ENCODE measurements at places on chromosomes 13 and 19.

- no peak for DNase-seq
These were observed 2.3 kb upstream of the EIF3G start for GRCh38 chr19:10122045-10122444.

DNA sequence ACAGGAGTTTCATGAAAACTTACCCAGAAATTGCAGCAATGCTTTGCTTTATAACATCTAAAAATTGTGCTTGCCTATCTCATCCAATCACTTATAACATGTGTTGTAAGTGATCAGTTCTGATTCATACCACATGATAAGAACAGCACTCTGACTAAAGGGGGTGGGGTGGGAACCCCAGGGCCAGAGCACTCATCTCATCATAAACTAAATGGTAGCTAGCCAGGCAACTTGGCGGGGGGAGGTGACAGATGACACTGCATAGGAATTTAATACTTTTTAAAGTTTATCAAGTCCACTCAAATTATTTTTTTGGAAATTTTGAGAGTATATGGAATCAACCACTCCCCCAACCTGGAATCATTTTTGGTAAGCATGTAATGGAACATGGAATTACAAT lies 42.1 kb downstream of the FOXO1 start:
- DNase-seq, result no peak

DNA sequence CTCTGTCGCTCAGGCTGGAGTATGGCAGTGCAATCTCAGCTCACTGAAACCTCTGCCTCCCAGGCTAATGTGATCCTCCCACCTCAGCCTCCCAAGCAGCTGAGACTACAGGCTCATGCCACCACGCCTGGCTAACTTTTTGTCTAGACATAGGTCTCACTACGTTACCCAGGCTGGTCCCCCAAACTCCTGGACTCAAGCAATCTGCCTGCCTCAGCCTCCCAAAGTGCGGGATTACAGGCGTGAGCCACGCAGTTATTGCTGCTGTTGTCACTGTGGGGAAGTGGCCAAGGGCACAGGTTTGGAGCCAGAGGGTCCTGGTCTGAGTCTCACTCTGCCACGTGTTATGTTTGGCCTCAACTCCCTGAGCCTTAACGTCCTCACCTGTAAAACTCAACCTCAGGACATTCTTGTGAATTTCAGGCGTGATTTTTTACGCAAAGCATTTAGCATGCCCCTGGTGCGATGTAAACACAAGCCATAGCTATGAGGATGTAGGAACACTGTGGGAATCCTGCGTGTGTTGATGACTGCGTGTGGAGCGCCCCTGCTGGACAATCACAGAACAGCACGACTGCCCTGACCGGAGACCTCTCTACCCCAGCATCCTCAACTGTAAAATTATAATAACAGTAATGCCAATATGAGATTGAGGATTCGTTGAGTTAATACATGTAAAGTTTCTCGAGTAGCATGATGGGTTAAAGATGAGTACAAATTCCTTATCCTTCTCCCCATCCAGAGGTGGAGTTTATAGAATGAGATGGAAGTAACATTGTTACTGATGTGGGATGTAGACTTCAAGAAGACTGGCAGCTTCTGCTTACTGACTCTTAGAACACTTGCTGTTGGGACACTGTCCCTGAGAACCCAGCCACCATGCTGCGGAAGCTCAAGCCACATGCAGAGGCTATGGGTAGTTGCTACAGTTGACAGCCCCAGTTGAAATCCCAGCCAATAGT lies 41.8 kb upstream of the PNMA8B start:
- DNase-seq, result no peak

GRCh38 chr13:105625691-105626090 lies 909.8 kb downstream of the EFNB2 start:
- no peak for DNase-seq

DNA sequence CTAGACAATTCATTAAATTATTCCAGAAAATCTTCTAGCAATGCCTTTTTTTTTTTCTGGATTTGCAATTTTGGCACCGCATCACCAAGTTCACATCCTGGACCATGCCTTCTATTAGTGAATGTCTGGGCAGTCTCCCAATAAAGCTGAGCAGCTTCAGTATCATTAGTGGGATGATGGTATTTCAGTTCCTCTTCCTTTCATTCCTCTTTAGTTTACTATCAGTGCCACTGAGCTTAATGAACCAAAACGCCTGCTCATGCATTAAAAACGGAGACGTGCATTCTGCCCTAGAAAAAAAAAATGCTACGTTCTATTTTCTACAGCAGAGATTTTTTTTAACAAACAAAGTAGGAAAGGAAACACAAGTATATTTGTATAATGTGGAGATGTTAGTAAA lies 343.0 kb downstream of the PCDH9 start:
- no peak for DNase-seq

DNA sequence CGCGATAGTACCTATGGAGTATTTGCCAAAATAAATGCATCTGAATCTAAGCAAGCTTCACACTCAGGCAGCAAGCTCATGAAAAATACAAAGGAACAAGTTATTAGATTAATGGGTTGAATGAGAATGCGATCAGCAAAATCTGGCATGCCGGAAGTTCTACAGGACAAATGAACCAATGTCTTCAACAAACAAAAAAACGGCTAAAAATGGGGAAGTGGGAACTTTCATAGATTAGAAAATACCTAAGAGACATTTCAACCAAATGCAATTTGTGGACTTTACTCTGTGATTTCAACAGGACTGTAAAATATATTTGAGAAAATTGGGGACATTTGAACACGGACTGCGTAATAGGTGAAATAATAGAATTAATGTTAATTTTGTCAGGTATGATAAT lies 22.4 kb upstream of the RNASEH2B start:
- no peak for DNase-seq

- DNase-seq, result peak; percentile 12
These were observed 367.4 kb downstream of the SPRY2 start for GRCh38 chr13:79973533-79973963.

DNA sequence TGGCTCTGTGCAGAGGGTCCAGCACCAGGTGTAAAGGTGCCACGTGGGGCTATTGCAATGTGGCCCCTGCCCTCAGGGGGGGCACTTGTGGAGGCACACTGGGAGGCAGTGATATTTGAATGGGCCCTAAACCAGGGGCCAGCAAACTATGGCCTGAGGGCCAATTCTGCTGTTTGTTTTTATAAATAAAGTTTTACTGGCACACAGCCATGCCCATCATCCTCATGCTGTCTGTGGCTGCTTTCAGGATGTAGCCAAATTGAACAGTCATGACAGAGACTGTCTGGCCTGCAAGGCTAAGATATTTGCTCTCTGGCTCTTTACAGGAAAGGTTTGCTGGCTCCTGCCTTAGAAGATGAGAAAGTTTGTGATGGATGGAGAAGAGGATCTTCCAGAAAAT lies 33.9 kb upstream of the RANBP3 start:
- DNase-seq, result no peak

- no peak for DNase-seq
These were observed 61.8 kb downstream of the PCDH9 start for GRCh38 chr13:67168384-67168783.

DNA sequence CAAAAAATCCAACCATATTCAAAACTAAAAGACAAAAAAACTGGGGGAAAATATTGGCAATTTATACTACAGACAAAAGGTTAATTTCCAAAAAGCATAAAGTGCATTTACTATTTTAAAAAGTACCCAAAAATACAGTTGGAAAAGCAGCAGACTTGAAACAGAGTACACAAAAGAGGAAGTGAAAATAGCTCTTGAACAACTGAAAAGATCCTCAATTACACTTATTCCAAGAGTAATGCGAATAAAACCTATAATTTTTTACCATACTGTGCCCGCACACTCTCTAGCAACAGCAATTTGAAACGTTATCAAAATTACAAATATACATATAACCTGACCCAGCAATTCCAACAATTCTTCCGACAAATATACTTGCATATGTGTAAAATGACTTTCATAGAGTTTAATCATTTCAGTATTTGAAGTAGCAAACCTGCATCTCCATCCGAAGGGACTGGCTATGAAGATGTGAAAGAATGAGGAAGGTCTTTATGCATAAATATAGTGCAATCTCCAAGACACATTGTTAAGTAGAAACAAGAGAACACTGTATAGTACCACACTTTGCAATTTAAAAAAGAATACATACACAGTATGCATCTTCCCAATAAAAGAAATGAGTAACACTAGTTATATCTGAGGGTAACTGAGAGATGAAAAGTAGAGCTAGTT lies 25.4 kb downstream of the ALG5 start:
- DNase-seq, result peak; percentile 18

DNA sequence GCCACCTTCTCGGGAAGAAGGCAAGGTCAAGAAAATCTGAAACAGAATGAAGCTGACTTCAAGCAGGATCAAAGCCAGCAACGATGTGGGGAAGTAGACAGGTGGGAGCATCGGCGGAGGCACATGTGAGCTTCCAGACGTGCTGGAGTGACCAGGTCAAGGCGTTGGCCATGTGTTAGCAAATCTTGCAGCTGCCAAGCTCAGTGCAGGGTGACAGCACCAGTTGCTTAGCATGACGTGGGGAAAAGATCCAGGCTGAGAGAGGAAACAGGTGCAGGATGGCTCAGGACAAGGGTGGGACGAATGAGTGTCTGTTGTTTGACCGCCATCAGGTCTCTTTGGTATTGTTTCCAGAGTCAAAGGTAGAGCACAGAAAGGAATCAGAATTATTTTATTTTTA lies 92.3 kb downstream of the TNFSF13B start:
- no peak for DNase-seq

DNA sequence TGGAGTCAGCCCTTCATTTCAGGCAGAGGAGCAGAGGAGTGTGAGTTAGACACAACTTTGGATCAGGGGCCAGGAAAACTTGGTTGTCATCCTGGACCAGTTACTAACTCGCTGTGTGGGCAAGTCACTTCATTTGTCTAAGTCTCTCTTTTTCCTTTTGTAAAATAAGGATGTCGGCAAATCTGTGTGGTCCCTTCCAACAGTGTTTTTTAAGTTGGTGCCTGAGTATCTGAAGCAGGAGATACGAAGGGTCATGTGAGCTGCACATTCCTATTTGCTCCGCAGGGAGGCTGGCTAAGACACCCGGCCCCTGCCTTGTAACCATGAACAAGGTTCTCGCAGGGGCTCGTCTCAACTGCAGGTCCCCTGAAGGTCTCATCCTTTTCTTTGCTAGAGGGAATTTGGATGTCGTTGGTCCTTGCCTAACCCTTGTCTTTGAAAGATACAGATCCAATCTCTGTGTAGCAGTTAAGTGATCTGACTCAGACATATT lies 64.3 kb downstream of the LRCH1 start:
- DNase-seq, result no peak

DNA sequence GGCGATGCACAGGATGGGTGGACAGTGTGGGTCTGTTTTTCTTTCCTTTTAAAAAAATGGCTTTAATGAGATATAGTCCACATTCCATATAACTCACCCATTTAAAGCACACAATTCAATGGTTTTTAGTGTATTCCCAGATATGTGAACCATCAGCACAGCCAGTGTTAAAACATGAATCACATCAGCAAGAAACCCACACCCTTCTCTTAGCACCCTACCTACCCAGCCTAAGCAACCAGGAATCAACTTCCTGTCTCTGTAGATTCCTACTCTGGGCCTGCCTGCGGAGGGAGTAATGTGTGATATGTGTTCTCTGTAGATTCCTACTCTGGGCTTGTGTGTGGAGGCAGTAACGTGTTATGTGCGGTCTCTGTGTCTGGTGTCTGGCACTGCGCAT lies 11.9 kb downstream of the TMEM255B start:
- no peak for DNase-seq

GRCh38 chr19:2806736-2807378 lies 12.8 kb upstream of the ZNF554 start:
- DNase-seq, result no peak

DNA sequence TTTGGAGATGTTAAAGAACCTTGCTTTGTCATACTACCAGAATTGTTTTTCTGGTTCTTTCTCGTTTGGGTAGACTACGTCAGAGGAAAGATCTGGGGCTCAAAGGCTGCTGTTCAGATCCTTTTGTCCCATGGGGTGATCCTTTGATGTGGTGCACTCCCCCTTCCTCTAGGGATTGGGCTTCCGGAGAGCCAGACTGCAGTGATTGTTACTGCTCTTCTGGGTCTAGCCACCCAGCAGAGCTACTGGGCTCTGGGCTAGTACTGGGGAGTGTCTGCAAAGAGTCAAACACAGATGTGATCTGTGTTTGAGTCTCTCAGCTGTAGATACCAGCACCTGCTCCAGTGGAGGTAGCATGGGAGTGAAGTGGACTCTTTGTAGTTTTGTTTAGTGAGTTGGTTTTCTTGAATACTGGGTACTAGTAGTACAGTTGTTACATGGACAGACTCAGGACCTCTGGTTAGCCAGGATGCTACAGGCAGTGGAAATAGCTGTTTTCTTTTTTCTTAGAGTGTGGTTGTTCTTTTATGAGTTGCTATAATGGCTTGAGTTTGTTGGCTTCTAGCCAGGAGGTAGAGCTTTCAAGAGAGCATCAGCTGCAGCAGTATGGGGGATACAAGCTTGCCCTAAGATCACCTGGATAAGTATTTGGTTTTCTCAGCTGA lies 34.4 kb downstream of the DNAJC15 start:
- DNase-seq, result no peak

DNA sequence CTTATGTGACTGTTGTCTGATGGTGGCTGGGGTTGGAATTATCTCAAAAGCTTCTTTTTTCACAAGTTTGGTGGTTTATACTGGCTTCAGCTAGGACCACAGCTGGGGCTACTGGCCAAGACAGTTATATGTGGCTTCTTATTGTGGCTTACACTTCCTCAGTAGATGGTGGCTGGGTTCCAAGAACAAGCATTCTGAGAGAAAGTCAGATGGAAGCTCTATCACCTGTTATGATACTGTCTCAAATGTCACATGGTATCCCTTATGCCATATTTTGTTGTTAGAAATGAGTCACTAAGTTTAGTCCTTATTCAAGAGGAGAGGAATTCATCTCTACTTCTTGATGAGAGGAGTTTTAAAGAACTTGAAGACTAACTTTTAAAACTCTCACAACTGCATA lies 41.6 kb downstream of the NDFIP2 start:
- DNase-seq, result peak; percentile 66

DNA sequence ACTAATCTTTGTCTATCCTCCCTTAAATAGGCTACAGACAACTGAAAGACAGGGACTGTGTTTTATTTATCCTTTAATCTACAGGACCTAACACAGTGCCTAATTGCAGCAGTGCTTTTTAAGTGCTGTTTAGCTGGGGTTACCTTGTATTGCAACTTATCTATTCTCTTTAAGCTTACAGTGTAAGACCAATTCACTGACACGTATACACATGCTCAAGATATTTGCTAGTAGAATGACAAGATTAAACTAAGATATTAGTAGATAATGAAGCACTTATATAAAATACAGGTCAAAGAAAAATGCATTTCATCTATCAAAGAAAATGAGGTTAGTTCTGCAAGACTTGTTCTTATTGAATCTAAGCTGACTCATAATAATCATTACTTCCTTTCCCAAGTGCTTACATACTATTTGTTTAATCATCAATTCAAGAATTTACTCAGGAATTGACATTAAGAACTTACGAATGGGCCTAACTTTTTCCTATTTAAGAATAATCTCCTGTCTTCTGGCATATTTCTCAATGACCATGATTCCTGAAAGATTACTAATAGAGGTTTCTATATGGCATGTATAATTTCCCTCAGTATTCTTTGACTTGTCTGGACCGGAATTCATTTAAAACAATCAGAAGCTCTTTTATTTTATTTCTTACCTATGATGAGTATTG lies 75.8 kb upstream of the MAB21L1 start:
- no peak for DNase-seq
